ENCODE measurements at places on chromosomes 1 and 21.

- no peak for DNase-seq
These were observed 5.6 kb upstream of the ADAMTSL4 start for GRCh38 chr1:150543500-150544143.

GRCh38 chr21:23695443-23695842 lies 1911.8 kb downstream of the MRPL39 start:
- DNase-seq: no peak

DNA sequence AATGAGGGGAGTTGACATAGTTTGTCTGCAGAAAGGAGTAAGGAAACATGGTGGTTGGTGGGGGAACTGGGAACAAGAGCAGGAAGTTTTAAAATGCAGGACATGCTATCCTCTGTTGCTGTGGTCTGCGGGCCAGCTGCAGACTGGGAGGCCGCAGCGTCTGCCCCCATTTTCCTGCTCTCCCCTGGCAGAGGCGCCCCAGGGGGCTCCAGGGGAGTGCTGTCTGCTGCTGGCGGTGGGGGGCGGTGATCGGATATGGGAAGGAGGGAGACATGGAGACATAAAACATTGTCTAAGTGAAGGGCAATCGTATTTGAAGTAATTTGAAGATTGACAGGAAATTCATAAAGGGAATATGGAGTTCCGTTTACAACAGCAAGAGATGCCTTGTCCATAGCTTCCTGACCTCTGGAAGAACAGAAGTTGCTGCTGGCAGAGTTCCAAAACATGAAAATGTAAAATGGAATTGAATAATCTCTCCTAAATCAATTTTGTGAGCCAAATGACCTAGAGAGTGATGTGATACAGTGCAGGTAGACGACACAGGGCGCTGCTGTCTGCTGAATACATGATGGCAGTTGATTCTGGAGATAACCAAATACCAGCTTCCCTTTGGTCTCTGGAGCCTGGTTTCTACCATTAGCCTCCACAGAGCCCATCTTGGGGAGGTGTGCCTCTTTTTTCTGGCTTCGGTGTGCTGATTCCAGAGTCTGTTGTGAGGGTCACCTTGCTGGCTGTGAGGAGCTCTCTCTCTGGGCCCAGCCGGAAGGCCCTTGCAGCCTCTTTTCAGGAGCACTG lies 61.0 kb downstream of the PCBP3 start:
- no peak for DNase-seq

DNA sequence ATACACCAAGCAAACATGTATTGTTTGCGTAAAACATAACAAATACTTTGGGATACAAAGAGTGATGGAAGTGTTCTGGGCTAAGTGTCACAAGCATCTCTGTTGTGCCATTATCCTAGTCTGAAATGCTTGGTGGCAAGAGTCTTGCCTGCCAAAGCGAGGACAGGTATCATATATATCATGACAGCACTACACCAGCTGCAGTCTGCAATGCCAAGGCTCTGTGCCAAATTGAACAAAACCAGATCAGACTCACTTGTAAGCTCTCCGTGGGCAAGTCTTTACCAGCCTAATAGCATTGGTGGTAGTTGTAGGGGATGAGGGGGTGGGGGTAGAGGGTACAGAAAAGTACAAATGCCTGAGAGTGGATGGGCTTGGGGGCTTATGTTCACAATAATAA lies 119.2 kb downstream of the RWDD3 start:
- DNase-seq: no peak

- DNase-seq: no peak
These were observed 108.2 kb downstream of the NBPF12 start for GRCh38 chr1:147046189-147046862.

- no peak for DNase-seq
These were observed 39.1 kb downstream of the IGSF3 start for GRCh38 chr1:116628448-116628847.

DNA sequence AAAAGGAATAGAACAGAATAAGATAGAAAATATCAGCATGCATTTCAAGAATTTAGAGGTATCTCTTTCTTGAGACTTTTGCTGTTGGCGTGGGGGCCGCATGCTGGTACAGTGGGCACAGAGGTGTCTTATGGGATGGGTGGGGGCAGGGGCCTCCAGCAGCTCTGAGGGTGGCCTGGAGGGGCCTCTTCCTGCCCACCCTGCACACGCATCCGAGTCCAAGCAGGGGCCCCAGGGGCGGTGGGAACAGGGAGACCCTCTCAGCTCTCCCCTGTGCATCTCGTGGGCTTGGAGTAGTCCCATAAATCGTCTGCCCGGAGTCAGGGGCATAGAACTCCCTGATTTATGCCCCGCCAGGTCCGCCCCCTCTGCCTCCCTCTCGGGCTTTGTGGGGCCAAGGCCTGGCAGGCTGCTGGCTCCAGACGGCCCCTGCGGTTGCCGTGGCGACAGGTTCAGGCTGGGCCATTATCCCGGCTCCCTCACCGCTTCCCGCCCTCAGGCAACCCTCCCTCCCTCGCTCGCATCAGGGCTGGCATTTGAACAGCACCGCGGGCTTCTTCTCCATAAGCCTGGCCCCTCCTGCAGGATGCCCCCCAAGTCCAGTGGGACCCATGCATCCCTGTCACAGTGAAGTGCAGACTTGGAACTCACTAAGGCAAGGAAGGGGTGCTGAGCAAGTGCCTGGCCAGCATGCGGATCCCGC lies 133.2 kb upstream of the ZBTB40 start:
- DNase-seq: no peak

DNA sequence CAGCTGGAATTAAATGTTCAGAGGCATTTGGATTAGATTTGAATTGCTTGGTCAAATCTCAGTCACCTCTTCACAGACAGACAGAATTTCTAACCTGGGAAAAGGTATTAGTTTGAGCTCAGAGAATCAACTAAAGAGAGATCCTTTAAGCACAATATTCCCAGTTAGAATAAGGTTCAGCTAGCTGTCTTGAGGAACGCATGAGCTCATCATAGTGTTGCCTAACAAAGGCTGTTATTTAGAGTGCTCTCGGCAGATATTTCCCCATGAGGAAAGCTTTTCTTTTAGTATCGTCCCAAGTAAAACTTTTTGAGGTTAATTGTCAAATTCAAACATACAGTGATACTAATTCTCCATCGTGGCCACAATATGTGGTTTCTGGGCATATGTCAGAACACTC lies 269.9 kb downstream of the HLX start:
- DNase-seq: no peak

GRCh38 chr1:16253332-16253922 lies 16.4 kb upstream of the CPLANE2 start:
- DNase-seq: no peak

DNA sequence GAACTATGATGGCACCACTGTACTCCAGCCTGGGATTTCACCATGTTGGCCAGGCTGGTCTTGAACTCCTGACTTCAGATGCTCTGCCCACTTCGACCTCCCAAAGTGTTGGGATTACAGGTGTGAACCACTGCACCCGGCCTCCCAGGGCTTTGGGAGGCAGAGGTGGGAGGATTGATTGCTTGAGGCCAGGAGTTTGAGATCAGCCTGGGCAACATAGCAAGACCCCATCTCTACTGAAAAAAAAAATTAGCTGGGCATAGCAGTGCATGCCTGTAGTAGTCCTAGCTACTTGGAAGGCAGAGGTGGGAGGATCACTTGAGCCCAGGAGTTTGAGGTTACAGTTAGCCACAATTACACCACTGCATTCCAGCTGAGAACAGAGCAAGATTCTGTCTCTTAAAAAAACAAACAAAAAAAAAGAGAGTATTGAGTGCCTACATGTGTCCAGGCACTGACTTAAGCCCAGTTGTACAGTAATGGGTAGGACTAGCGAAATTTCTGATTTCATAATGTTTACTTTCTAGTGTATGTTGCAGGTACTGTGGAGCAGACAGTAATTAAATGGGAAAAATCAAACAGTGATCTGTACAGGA lies 4.2 kb downstream of the MANEAL start:
- no peak for DNase-seq

DNA sequence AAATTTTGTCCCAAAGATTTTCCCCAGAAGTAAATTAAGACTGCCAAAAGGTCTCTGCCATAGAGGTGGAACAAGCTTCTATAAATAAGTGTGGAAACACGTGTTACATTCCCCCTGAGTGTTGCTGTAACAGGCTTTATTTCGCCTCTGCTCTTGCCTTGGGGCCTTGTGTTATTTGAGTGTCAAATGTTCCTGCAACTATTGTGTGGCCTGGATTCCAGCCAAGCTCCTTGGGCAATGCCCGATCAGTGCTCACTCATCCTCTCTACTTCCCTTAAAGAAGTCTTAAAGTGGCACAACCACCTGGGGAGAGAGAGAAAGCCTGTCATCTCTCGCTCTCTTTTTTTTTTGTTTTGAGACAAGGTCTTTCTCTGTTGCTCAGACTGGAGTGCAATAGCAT lies 156.7 kb downstream of the NR5A2 start:
- DNase-seq: no peak

GRCh38 chr1:36874271-36875060 lies 159.8 kb downstream of the GRIK3 start:
- no peak for DNase-seq

- DNase-seq: no peak
These were observed 14.3 kb upstream of the KPRP start for GRCh38 chr1:152743371-152744145.

- DNase-seq: no peak
These were observed 644 bp downstream of the UBE4B start for GRCh38 chr1:10033359-10033845.

DNA sequence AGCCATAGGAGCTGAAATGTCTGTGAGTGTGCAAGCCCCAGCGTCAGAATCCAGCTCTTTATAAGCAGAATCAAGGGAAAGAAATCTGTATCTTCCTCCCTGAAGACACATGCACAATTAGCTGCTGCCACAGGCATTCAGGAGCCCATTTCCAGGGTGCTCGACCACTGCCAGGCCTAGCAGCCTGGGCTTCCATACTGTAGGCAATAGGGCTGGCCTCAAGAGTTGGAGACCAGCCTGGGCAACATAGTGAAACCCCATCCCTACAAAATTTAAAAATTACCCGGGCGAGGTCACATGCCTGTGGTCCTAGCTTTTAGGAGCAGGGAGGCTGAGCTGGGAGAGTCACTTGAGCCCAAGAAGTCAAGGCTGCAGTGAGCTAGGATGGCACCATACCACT lies 41.0 kb downstream of the NEK2 start:
- no peak for DNase-seq

- no peak for DNase-seq
These were observed 21.3 kb downstream of the RBM15 start for GRCh38 chr1:110360431-110360830.

DNA sequence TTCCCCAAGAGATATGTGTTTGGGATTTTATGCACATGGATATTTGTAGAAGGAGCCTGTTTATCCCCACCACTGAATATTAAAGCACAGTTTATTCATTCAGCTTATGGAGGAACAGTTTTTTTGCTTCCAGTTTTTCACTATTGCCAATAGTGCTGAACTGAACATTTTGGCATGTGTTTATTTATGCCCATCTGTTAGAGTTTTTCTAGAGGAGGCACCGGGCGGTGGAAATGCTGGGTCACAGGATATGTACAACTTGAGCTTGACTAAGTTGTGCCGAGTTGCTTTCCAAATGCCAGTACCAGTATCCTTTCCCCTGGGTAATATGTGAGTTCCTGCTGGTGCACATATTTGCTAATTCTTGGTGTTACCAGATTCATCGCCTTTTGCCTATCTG lies 111.3 kb downstream of the GREM2 start:
- no peak for DNase-seq

GRCh38 chr1:209416039-209416438 lies 167.5 kb upstream of the CAMK1G start:
- DNase-seq: no peak

GRCh38 chr1:26126321-26127084 lies 14.9 kb downstream of the PDIK1L start:
- DNase-seq: peak; percentile 54

DNA sequence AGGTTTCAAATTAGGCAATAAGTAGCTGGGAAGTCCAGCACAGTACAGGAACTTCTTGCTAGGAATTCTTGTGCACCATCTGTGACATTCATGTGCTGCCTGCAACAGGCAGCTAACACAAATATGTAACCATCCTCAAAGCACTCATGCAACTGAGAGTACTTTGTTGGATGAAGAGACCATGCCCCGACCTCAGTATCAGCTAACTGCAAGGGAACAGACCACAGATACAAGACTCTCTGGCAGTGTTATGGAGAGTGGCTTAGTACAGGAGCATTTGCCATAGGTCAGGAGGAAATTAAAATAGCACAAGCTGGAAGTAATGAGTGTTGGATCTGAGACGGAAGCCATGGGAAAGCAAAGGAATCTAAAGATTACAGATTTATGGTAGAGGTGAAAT lies 123.6 kb downstream of the LRRC53 start:
- no peak for DNase-seq

DNA sequence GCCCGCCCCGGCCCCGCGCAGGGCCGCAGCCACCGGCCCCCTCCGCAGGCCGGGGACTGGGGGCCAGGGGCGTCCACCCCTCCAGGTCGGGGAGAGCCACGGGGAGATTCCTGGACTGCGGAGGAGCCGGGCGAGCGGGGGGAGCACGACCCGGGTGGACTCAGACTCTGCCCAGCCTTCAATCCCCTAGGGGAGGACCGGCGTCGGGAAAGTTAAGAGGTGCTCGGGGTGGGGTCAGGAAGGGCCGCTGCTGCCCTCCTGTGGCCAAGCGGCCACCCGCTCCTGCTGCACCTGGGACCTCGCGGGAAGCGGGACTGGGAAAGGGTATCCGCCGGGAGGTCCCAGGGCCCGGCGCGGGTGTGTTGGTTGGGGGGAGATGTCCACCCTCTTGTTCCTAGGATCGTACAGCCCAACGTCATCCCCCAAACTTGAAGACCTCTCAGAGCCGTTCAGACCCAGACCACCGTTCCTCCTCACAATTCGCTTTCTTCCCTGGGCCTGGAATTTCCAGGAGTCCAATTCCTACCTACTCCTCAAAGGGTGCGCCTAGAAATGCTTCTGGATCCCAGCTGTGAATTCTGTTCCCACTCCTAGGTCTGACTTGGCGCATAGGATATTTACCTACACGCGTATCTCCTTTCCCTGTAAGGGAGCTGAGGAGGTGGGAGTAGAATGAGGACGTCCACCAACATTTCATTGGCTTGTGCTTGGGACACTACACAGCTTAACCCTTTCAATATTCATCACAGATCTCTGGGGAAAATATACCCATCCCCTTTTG lies 484 bp upstream of the RHOC start:
- peak; percentile 25 for DNase-seq

DNA sequence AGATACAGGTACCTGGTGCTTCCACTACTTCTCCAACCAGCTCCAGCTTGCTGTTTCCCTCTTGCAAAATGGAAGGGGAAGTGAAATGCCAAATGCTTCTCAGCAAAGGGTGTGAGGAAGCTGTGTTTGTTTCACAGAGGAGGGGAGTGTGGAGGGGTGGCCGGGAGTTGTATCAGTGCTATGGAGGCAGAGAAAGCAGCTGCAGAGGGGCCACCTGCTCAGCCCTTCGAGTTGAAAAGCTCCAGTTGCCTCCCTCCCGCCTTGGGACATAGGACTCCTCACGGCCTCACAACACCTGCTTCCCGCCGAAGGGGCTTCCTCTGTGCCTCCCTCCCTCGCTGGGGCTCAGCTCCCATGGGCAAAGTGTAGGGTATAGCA lies 12.1 kb upstream of the LINGO4 start:
- no peak for DNase-seq

- DNase-seq: no peak
These were observed 73.4 kb upstream of the MCOLN3 start for GRCh38 chr1:85121744-85122143.

All from T follicular helper cell (primary cell).